ENCODE measurements at places on chromosomes 4 and X. TPM values are rescaled to one million over a fixed set of nuclear protein-coding genes. Genes with fewer than 3 reads are reported as not detected.

EMCN gene
- total RNA-seq = not detected

ZFP92 gene
- 0.53 TPM for total RNA-seq

OPRPN gene
- total RNA-seq = not detected

ZNF518B gene
- 4.4 TPM for total RNA-seq

SGMS2 gene
- total RNA-seq = 19.0 TPM

CFAP99 gene
- total RNA-seq = 0.18 TPM

TMEM164 gene
- total RNA-seq = 106 TPM

PNMA6A gene
- total RNA-seq = 4.9 TPM

All from A549 treated with Hydrocortisone at 1 μM for 4 hours (cell line).